T-helper 17 cell (primary cell): ENCODE measurements at places on chromosomes 7 and 10. TPM values are rescaled to one million over a fixed set of nuclear protein-coding genes. Genes with fewer than 3 reads are reported as not detected.

Gene MEIG1
- not detected for total RNA-seq

Gene NAT16
- total RNA-seq: not detected

Gene GRB10
- 7.0 TPM for total RNA-seq

Gene GRID2IP
- 0.18 TPM for total RNA-seq

Gene SH2D4B
- 0.18 TPM for total RNA-seq

Gene TMEM176B
- not detected for total RNA-seq

Gene DNAH11
- total RNA-seq: 0.05 TPM

Gene ZNF425
- 0.87 TPM for total RNA-seq

Gene NUTM2A
- total RNA-seq: 1.0 TPM

Gene RPEL1
- not detected for total RNA-seq

Gene OR2A7
- total RNA-seq: 6.5 TPM

Gene MRM2
- 4.2 TPM for total RNA-seq

Gene LSM5
- total RNA-seq: 23.8 TPM

Gene LHFPL3
- not detected for total RNA-seq

Gene ARMC3
- total RNA-seq: not detected

Gene CPVL
- total RNA-seq: 4.4 TPM

DNA sequence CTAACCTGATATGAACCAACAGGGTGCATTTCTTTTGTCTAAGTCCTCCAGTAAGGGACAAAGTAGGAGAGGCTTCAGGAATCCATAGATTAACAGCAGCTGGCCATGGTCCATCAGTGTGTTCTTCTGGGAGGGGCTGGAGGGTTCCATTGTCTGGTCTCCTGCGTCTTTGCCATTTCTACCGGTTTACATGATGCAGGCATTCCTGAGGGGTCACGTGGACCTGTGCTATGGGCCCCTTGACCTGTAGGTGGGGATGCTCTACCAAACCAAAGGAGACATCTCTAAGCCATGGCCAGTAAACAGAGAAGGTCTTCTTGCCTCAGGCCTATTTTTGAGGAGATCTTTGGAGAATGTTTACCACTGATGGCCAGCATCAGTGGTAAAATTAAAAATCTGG is 28.7 kb upstream of the HABP2 start:
- DNase-seq: no peak

GRCh38 chr7:23472956-23473843 is 2.9 kb upstream of the IGF2BP3 start:
- no peak for DNase-seq

GRCh38 chr10:34079702-34080484 is 735.2 kb downstream of the PARD3 start:
- DNase-seq: no peak

DNA sequence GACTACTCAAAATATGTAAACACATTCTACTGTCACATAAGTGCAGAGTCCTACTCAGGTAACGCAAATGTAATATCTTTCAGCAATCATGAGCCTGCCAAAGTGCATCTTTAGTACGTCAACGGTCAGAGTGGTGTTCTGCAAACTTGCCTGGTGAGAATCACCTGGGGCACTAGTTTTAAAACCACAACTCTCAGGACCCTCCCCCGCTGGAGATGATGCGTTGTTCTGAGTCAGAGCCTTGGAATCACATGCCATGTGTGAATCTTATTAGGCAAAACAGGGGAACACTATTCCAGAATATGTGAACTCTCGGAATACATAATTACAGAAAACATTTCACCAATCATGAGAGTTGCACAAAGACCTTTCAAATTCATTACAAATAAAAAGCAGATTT is 115.7 kb downstream of the TPK1 start:
- no peak for DNase-seq

DNA sequence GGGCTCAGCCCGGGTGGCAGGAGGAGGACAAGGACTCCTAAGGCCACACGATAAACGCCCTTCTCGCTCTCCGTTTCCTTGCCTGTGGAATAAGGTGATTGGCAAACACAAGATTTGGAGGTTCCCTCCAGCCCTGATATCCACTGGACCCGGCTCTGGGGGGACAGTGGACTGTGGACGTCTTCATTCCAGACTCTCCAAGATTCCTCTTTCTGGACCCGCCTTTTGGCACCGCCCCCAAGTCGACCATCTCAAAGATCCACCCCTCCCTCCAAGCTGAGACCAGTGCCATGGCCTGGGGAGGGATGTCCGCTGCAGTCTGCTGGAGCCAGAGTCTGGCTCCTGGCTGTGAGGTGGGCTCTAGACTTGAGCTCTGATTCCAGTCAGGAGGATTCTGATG is 23.6 kb downstream of the ZNF783 start:
- no peak for DNase-seq

GRCh38 chr7:150587551-150587950 is 20.4 kb downstream of the GIMAP4 start:
- no peak for DNase-seq

DNA sequence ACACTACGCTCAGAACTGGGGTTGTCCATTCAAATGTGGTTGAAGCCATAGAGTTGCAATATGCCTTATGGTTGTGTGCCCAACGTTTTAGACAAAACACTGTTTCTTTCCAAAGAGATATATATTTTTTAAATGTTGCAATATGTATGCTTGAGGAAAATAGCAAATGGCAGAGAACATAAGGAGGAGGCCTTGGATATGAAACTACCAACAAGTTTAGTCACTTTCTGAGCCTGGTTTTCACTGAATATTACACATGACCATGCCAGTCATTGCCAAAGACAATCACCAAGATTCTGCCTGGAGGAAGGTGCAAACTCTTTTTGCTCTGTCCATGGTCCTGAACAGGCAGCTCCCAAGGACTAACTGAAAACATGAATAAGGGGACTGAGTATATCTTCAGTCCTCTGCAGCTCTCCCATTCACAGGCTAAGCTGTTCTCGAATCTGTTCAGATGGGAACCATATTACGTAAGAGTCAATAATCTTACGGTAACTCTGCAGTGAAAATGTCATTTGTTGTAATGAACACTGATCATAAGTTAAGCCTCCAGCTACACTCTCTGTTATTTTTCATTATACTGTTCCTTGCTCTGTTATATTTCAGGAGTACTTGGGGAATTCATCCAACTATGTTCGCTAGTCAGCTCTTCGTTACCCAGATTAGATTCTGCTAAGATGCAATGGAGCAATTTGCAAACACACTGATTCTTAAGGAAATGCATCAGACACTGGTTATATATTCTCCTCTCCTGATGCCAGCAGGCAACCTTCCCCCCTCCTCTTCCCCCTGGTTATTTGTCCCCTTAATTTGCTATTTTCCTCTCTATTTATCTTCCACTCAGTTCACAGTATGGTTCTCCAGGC is 90.7 kb upstream of the C1QL3 start:
- DNase-seq: no peak

- DNase-seq: no peak
These were observed 10.4 kb downstream of the PMPCB start for GRCh38 chr7:103307503-103308231.

GRCh38 chr10:124059551-124059950 is 33.8 kb downstream of the CHST15 start:
- DNase-seq: no peak

DNA sequence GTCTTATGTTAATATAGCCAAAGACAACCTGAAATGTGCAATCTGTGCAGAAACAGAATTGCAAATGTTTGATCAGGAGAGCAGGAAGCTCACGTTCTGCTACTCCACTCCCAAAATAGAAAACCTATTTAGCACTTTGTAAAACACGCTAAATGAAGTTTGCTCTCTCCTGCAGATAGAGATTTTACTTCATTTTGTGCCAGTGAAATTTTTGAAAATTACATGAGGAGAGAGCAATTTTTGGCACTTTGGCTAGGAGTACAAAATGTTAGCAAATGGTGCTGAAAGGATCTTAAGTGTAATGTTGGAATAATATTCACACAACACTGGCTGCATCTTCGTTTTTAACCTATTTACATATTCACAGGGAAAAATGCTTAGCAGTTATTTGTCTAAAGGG is 61.9 kb downstream of the SEM1 start:
- DNase-seq: no peak

- no peak for DNase-seq
These were observed 99.3 kb upstream of the NFE2L3 start for GRCh38 chr7:26052706-26053105.

- DNase-seq: no peak
These were observed 62.5 kb downstream of the MPP7 start for GRCh38 chr10:28240400-28240799.

DNA sequence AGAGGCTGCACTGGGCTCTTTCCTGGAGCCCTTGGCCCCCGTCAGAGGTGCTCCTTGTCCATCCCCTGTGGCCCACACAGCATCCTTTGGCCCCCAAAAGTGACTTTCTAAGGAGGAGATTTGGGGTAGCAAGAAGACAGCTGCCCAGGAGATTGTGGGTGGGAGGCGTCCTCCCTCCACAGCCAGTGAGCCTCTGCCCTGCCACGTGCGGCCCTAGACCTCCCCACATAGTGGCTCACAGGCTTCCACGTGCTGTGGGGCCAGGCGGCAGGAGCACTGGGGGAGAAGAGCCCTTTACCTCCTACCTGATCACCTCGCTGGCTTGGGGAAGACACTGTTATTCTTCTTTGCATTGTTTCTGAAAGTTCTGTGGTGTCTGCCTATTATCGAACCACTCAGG is 178.8 kb downstream of the TCERG1L start:
- DNase-seq: no peak

- DNase-seq: no peak
These were observed 85.5 kb downstream of the CACNA2D1 start for GRCh38 chr7:82358009-82358578.

- no peak for DNase-seq
These were observed 1.4 kb downstream of the RBP3 start for GRCh38 chr10:47349516-47349915.

DNA sequence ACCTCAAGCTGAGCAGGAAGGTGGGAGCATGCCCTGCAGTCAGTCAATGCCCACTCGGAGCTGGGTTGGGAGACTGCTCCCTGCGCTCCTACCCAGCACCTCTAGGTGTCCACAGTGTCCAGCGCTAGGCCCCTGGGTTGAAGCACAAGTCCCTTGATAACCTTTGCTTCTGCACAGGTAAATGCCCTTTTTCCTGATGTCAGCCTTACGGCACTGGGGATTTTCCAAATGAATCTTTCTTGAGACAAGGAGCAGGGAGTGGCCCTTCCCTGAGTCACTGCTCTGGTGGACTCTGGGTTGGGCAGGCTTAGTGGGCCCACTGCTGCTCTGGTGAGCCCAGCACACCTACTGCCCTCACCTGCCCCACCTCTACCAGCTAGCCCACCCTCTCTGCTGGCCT is 61.9 kb upstream of the OPN4 start:
- DNase-seq: no peak

GRCh38 chr7:148060724-148061123 is 529.8 kb upstream of the C7orf33 start:
- DNase-seq: no peak

- DNase-seq: no peak
These were observed 496.9 kb downstream of the CCSER2 start for GRCh38 chr10:84825330-84825729.

DNA sequence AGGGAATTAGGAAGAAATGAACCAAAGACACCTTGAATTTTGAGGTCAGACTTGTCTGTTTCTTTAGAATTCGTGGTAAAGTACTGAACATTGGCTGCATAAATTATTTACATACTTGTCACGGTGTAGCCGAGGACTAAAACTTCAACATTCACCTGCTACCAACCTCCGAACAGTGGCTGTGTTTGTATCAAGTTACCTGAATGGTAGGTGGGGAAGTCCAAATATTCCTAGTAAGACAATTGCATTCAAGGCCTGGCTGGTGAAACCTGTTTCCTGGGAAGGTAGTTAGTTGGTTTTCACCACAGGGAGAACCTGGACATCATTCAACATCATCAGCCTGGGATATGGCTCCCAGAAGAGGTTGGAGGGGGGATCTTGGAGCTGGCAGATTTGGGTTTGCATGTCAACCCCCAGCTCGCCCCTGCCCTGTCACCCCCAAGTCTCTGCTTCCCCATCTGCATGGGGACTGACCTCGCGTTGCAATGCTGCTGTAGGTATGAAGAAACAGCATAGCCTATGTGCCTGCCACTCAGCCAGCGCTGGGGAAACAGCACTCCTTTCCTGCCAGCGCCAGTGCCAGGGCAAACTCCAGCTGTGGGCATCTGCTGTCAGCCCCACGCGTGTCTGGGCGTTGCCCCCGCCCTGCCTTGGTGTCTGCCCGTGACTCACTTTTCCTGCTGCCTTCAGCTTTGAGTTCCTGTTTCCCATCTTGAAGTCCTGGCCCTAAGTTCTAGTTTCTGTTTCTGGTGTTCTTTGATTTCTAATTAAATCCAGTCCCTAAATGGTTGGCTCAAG is 12.7 kb upstream of the LARP4B start:
- DNase-seq: no peak

- no peak for DNase-seq
These were observed 72.4 kb upstream of the DNAAF5 start for GRCh38 chr7:653829-654764.

DNA sequence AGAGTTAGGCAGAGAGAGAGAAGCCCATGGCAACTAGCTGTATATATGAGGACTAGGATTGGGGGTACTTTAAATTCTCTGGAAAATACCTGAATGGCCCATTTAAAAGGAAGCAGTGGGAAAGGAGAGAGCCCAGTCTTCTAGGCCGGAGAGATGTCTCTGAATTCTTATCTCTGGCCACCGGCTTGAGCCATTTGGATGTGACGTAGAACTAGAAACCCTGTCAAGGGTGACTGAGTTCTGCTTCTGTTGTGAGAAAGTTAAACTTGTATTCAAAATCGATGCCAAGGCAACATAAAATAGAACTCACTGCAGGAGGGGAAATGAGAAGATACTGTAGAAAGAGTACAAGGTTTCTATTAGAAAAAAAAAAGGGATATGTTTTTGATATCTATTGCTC is 6.3 kb upstream of the GSTK1 start:
- no peak for DNase-seq

GRCh38 chr7:1537535-1538412 is 7.3 kb downstream of the MAFK start:
- no peak for DNase-seq
